ENCODE measurements at places on chromosomes 7 and 10.

DNA sequence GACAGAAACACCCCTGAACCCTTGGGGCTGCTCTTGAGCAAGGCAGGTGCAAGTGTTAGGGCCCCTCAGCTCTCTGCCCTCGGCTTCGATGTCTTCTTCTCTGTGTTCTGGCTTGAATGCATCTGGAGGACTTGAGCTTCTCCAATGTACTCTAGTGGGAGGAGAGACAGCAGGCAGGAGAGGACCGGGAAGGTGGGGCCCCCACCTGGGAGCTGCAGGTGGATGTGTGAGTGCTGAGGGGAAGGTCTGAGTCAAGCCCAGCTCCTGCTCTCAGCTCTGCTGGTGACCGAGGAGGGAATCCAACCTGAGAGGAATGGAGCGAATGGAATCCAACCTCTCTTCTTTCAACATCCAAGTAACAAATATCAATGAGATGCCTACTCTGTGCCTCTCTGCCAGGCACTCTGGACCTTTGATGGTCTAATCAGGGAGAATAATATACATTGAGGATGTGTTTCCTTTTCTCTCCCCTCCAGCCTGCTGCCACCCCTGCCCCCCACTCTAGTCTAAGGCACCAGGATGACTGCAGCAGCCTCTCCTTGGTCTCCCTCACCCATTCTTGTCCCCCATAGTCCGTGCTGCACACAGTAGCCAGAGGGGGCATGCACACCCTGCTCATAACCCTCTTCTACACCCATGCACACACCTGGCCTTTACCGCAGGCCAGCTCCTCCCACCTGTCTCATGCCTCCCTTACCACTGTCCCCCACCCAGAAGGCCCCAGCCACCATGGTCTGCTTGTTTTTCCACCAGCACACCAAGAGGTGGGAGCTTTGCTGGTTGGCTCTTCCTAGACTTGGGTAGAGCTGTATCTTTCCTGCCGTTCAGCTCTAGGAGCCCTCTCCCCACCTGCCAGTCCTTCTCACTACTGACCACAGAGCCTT is 13.6 kb downstream of the TBATA start:
- DNase-seq = no peak

GRCh38 chr10:93852476-93853095 is 41.2 kb upstream of the SLC35G1 start:
- no peak for DNase-seq

DNA sequence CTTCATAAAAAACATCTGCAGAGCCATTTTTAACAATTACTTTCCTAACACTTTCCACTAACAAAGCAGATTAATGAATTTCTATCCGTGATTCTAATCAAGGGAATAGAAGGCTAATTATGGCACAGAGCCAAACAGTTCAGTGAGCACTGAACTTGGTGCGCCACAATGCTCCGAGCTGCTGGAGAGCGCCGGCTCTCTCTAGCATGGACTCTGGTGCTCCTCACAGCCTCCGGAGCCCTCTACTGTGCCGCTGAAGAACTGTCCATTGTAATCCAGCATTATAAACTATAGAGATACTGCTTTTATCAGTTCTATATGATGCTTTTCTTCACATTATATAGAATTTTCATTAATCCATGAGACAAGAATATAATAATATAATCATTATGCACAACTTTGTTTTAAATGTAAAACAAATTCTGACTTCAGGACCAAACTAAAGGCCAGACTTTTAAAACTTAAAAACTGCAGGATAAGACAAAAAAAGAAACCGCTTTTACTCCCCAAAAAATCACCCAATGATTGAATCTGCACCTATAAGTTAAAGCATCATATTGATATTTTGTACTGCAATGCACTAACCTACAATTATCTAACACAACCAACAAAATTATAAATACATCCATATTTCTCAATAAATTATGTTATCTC is 123.6 kb downstream of the RNF32 start:
- no peak for DNase-seq

DNA sequence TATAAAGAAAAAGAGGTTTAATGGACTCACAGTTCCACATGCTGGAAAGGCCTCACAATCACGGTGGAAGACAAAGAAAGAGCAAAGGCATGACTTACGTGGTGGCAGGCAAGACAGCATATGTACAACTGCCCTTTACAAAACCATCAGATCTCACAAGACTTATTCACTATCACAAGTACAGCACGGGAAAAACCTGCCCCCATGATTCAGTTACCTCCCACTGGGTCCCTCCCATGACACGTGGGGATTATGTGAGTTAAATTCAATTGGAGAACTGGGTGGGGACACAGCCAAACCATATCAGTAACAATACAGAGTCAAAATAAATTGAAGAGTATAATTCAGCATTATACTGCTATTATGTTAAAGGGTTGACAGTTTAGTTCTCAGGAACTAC is 37.8 kb downstream of the RNLS start:
- no peak for DNase-seq

GRCh38 chr7:124692425-124692824 is 73.2 kb downstream of the GPR37 start:
- DNase-seq = no peak

- DNase-seq = no peak
These were observed 112.5 kb downstream of the UNCX start for GRCh38 chr7:1344981-1345701.

- DNase-seq = no peak
These were observed 66.6 kb downstream of the CALML3 start for GRCh38 chr10:5591336-5591824.

DNA sequence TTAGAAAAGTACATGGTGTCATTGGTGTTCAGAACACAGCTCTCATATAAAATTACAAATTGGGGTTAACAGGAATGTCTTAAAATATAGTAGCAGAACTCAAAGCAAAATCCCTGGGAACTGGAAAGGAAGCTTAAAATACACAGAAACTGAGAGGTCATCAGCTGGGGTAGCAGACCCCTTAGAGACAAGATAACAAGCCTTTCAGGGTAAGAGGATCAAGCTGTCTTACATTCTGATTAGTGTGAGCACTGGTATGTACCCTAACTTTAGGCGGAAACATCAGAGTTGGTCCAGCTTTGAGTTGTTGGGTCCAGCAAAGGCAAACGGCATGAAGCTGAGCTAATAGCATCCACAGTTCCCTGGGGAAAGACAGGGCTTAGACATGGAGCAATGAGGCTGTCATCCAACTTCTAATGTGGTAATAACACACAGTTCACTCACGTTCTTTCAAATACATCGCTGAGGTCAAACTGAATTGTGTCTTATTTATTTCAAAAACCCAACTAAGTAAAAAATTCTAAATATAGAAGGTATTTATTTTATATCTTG is 32.6 kb downstream of the ARHGAP21 start:
- no peak for DNase-seq

DNA sequence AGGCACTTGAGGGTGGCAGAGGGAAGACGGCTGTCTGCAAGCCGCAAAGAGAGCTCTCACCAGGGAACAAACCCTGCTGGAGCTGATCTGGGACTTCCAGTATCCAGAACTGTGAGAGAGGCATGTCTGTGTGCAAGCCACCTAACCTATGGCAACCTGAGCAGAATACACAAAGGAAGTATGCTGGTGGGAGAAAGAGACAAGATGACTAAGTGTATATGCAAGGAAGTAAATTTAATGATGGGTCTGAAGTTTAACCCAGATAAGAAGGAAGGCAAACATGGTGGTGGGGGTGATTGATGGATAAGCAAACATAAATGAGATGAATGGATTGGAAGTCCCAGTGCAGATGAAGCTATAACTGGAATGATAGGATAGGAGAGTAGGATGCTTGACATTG is 293.3 kb downstream of the TWIST1 start:
- DNase-seq = no peak

DNA sequence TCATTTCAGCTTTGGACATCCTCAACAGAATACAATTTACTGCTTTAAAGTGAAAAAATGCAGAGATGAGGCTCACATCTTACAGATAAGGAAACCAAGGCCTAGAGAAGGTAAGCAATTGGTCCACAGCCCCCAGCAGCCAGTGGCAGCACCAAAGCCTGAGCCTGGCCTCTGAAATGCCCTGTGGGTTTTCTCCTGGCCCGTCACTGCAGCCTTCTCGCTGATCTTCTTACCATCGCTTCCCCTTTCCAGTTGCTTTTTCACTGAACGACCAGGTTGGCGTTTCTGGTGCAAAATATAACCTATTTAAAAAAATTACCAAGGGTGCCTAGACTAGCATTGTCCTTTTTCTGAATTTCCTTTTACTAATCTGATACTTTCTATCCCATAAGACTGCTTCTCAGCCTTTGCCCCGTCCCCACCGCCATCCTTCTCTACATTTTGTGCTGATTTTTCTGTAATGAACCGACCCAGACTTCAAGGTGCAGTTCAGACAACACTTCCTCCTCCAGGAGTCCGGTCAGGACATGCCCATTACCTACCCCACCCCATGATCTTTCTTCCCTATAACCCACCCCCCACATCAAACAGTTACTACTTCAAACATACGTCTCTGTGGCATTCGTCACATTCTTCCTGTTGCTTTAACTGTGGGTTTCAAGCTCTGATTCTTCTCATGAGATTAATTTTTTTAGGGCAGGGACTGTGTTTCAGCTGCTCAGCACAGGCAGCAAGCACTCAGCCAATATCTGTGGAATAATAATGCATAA is 289.4 kb downstream of the DNAJB6 start:
- no peak for DNase-seq

DNA sequence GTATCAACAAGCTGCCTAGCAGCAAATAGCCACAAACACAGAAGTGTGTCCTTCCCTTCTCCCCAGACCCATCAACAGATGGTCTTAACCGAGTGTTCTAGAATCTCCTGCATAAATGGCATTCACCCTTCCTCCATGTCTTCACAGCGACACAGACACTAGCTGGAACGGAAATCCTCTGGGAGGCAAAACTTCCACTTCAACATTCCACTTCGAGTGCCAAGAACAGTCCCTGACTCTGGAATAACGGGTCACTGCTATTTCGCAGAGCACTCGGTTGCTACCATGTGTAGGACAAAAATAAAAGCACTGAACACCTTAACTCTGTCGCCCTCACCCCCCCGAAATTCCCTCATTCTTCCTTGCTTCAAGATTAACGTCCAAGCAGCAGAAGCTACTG is 65.1 kb downstream of the SFMBT2 start:
- no peak for DNase-seq

DNA sequence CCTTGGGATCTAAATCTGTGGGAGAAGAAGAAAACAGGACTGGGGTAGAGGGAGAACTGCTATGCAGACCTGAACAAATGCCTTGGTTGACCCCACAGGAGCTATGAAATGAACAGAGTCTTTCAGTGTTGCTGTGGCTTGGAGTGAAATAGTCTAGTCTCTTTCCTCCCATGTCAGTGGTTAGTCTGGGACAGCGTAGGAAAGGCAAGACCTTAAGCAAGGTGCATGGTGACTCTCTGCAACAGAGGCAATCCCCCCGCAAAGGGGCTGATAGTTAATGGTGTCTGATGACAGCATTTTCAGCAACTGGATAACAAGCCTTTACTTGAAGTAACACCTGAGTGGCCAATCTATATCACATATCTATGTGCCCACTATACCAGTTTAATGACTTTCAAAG is 62.3 kb downstream of the ARL4A start:
- no peak for DNase-seq

- DNase-seq = no peak
These were observed 66.6 kb upstream of the SYPL1 start for GRCh38 chr7:106178593-106179134.

DNA sequence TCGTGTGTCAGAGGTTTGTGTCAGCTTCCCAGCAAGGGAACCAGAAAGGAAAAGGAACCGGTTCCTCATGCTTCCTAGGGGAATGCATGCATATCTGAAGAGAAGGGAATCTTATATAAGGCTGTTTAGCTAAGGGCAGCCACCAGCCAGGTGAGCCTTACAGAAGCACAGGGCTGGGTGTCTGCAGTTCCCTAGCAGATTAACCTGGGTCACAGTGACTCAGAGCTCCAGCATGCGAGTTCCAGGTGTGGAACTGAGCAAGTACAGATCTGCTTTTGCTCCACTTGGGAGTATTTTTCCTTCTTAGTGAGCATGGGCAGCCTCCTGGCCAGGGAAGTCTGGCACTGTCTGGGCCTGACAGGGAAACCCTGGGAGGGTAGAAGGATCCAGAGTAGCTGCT is 957 bp upstream of the ANKRD2 start:
- no peak for DNase-seq

DNA sequence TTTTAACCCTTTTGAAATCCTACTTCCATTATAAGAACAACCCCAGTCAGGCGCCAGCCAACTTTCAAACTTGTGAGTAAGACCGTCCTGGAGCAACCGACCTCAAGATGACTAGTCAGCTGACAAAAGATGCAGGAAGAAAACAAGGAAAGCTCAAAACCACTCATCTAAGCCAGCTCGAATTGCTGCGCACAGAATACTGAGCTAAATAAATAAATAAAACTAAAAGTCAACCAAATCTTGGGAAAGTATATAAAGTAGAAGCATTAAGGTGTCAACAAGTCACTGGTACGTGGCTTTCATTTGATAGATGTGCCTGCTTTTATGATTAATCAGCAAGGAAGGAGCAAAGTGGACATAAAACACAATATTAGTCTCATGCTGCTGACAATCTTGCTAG is 1269.8 kb downstream of the XPNPEP1 start:
- DNase-seq = no peak

GRCh38 chr10:68435803-68436202 is 28.7 kb upstream of the RUFY2 start:
- DNase-seq = no peak

DNA sequence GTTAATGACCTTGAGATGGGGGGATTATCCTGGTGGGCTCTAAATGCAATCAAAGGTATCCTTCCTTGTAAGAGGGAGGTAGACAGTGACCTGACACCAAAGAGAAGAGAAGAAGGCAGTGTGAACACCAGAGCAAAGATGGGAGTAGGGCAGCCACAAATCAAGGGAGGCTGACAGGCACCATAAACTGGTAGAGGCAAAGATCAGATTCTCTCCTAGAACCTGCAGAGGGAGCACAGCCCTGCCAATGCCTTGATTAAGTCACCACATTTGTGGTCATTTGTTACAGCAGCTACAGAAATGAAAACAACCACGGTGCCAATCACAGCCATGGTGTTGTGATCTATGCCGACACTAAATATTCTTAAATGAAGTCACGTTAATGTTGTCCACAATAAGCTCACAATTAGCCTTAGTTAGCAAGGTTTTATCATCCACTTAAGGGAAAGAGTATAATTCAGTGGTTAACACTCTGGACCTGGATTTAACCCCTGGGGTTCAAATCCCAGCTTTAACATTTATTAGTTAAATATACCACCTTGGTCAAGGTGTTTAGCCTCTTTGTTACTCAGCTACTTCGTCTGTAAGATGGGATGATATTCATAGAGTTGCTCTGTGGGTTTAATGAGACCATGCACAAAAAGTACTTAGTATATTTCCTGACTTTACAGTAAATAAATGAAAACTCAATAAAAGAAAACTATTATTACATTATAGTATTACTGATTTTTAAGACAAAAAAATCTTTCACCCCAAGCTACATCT is 70.8 kb downstream of the SGMS1 start:
- DNase-seq = no peak

- DNase-seq = no peak
These were observed 89.3 kb downstream of the SEMA3C start for GRCh38 chr7:80829527-80829926.

- no peak for DNase-seq
These were observed 35.2 kb downstream of the USP6NL start for GRCh38 chr10:11576092-11576809.

Measured in stimulated activated CD8-positive, alpha-beta memory T cell treated with anti-CD3 and anti-CD28 coated beads, Interleukin-15, amount 100 ng/mL, for 48 hours (primary cell).